ENCODE measurements at places on chromosomes 5 and 9. TPM values are rescaled to one million over a fixed set of nuclear protein-coding genes. Genes with fewer than 3 reads are reported as not detected.

DNA sequence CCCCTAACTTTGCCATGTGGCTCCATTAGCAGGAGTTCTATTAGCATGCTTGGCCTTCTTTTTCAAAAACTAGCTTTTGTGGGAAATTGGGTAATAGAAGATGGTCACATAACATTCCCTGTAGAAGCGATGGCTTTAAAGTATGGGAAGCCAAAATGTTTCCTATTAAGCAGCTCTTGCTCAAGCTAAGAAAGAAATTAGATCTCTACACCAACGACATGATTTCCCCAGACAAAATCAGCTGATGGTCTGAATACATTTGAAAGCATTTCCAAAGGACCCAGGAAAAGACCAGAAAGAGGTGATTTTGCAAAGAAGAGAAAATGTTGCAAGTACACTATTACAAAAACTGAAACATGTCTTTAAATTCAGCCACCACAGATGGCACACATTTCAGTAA lies 4.8 kb upstream of the NFIL3 start:
- DNase-seq = no peak

- peak; percentile 12 for DNase-seq
Observed at GRCh38 chr5:132193165-132193694, 34.4 kb downstream of the P4HA2 start.

DNA sequence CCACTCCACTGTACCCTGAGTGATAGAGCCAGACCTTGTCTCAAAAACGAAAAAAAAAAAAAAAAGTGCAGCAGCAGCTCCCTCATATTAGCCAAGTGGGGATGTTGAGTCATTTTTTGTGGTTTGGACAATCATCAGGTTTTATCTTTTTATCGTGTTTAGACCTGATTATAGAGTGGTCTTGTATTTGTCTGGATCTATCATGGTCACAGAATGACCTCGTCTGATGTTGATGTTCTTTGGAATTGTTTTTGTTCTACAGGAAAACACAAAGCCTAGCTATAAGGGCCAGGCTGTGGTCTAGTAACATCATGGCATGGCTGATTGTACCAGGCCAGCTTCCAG lies 1.6 kb upstream of the FBXW11 start:
- DNase-seq = no peak

GRCh38 chr5:178104492-178104891 lies 8.8 kb upstream of the N4BP3 start:
- DNase-seq = no peak

DNA sequence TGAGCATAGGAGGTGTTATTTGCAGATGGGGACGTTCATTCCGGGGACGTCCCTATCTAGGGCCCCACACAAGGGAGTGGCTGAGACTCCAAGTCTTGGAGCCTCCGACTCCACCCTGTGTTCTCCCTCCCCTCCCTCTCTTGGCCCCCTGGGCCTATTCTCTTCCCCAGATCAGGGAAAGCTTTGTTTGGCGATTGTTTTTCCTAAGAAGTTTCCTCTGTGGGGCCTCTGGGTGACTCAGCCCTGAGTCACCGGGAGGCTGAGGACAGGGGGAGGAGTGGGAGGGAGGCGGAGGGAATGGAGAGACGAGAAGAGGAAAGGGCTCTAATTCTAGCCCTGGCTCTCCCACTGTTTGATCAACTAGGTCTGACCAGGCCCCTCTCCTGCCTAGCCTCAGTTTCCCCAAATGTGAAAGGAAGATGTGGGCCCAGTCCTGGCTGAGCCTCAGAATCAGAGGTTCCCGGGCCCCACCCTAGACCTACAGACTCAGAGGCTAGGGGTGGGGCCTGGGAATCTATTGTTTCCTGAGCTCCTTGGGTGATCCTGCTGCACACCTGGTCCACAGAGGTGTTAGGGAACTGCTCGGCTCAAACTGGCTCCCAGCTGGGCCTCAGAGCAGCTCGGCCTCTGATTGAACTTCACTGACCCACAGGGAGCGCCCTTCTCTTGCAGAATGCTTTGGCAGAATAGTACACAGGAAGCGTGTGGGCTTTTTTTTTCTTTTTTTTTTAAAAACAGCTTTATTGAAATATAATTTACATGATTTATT lies 19.2 kb downstream of the GSN start:
- DNase-seq = no peak

- DNase-seq = no peak
Observed at GRCh38 chr5:175745210-175745609, 87.3 kb downstream of the HRH2 start.

DNA sequence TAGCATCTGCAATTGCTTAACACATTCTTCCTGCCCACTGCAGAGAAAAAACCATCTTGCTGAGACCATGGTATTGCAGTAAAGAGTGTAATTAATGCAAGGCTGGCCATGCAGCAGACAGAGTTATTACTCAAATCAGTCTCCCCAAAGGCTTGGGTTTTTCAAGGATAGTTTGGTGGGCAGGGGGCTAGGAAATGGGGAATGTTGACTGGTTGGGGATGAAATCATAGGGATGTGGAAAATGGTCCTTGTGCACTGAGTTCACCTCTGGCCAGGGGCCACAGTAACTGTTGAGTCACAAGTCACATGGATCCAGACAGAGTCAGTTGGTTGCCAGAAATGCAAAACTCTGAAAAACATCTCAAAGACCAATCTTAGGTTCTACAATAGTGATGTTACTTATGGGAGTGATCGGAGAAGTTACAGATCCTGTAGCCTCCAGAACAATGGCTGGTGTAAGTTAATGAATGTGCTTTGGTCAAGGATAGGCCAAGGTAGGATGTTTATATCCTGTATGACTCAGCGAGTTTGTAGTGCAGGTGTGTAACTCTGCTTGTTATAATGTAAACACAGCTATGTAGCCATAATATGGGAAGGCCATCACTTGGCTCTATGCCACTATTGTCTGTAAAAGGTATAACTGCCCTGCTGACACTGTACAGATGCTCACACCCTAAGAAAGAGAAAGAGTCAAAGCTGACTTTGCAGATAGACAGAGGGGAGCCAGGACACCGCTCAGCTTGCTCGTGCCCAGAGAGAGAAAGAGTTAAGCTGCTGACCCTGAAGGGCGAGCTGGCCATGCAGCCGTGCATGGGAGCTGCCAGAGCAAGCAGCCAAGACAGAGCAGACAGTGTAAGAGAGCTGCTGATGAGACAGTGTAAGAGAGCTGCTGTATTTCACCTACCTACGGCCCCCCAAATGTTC lies 27.2 kb downstream of the C9orf152 start:
- DNase-seq = no peak

The PCDHGC4 gene
- total RNA-seq = not detected

The ZNF658 gene
- 3.1 TPM for total RNA-seq

The KIF4B gene
- total RNA-seq = 0.05 TPM

DNA sequence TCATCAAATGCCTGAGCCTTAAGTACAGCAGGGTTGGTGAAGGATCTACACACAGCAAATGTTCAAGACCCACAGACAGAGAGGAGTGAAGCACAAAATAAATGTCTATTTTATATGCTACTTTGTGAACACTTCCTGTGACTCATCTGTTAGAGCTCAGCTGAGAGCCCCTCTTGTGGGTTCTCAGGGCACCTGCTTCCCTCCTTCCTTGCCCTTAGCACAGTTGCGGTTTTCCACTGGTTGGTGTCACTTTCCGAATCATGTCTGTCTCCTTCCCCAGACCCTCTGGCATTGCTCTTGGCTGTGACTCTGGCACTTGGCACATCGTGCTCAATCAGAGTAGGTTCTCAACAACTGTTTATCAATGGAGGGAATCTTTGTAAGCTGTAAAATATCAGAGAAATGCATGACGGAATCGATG lies 128.5 kb upstream of the STC2 start:
- no peak for DNase-seq

DNA sequence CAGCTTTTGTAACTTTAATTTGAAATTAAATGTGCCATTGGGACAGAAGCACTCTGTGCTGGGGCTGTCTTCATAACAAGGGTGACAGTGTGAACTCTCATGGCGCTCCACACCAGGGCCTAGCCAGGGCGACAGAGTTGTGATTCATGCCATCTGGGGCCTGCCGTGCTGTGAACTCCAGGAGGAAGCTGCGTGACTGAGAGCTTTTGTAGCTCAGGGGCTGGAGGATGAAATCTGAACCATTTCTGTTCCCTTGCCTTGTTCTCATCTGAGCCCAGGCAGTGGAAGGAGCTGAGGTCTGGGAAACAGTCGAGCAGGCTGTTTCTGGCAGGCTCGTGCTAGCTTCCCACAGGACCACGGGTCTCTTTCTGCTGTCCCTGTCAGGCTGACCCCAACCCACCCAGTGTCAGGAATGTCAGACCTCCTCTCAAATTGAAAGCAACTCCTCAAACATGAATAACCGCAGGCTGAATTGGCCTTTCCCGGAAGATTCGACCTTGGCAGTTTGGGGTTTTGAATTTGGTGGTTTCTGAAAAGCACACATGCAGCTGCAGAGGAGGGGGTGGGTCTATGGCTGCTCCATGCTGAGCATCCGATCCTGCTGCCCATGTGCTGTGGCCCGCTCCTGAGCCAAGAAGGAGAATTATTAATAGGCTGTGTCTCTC lies 69.2 kb upstream of the RPS23 start:
- no peak for DNase-seq

The LMBRD2 gene
- 11.5 TPM for total RNA-seq
